ENCODE measurements at places on chromosomes 13 and 19.

DNA sequence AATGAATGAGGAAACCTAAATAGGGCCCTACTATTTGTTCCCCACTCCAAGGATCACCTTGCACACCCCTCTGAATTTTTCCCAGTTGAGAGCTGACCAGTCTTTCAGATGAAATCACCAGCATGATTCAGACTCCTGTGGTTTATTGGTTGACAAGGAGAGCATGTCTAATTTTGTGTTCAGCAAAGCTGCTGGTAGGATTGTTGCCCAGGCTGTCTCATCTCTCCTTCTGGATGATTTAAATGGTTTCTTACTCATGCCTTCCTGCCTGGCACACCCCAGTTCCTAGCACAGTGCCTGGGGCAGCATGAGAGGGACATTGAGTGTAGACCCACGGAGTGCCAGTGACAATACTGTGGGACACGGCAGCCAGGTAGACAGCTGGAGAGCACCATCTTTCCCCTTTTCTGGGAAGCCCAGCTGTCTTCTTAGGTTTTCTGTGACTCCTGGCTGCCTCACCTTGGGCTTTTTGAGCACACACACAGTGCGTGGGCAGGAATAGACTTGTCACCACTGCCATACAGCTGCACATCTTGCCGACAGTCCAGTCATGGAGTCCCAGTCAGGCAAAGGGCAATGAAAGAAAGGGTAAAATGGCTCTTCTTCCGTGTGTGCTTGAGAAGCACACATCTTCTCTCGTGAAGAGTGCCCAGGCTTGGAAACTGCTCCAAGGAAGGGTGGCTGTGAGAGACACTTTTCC is 12.3 kb downstream of the FGF9 start:
- DNase-seq: no peak

- DNase-seq: no peak
Observed at GRCh38 chr13:68588623-68589022, 1358.5 kb upstream of the PCDH9 start.

DNA sequence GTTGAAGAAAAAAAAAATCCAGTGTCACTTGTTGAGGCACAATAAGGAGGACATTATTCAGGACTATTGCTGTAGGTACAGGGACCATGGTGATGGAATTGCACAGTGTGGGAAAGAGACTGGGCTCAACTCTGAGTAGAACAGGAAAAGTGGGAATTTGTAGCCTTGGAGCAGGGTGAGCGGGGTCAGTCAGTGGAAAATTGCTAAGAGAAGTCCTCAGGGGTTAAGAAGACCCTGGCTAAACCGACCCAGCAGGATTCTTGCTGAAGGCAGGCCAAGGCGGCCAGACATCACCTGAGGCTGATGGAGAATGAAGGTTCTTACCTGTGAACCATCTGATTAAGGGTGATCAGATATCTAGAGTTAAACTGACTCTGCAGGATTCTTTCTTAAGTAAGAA is 12.5 kb downstream of the LAIR2 start:
- DNase-seq: no peak

GRCh38 chr13:111938741-111939665 is 127.9 kb upstream of the SOX1 start:
- DNase-seq: no peak

DNA sequence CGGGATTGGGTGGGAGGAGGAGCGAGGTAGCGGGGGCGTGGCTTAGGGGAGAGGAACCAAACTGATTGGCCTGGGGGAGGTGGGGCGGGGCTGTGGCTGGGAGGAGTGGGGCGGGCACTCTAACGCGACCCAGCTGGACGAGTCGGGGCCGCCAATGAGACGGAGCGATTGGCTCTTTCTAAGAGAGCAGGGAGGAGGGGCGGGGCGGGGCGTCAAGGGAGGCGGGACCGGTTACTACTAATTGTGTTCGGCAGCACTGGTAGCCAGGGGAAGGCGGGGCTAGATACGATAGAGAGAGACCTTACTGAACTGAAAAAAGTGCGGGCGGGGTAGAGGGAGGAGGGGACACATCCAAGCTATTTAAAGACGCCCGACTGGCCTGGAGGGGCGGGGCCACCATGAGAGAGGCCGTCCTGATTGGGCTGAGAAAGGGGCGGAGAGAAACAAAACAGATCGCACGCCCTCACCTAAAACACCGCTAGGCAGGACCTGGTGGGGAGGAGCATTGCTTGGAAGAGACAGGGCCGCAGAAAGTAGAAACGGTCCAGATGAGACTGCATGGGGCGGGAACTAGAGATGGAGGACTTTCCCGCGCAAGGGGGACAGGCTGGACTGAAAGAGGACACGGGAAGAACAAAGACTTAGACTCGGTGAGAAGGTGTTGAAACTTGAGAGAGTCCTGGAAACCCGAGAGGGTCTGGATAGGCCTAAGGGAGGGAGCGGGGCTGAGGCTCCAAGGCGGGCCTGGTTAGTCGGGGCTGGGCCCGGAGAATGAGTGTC is at the start of gene KCNC3:
Gene KCNC3, minus strand, starts transcription at position 232 of the 780 bp plus-strand sequence. CDS start 295 bp downstream, outside the sequence.
- DNase-seq: peak; percentile 100

DNA sequence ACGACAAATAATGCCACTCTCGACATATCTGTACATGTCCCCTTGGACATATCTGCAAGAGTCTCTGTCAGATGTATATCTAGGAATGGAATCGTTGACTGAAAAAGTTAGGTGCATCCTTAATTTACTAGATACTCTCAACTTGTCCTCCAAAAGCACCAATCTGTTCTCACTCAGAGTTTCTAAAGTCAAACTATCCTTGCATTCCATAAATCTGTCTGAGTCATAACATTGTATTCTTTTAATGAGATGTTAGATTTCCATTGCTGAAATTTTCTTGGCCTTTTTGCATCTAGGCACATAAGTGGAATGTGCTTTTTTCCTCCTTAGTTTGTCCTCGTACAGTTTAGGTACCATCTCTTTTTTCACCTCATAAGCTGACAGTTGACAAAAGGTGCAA is 139.8 kb downstream of the PTPRS start:
- no peak for DNase-seq

GRCh38 chr13:23561261-23561660 is 9.0 kb upstream of the TNFRSF19 start:
- no peak for DNase-seq

GRCh38 chr13:66425741-66426140 is 804.4 kb downstream of the PCDH9 start:
- no peak for DNase-seq

- peak; percentile 17 for DNase-seq
Observed at GRCh38 chr13:103883698-103884097, 817.5 kb upstream of the SLC10A2 start.

- peak; percentile 11 for DNase-seq
Observed at GRCh38 chr19:48926909-48927308, 6.6 kb upstream of the DHDH start.

DNA sequence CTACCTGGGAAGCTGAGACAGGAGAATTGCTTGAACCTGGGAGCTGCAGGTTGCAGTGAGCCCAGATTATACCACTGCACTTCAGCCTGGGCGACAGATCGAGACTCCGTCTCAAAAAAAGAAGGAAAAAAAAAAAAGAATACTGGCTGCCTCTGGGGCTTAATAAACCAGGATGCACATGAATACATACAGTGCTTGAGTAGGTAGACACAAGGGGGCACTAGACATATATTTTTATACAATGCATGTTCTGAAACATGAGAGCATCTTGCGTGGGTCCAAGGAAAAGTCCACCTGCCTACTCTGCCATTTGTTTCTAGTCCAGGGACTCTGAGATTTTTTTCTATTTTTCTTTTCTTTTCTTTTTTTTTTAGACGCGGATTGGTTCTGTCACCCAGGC is 31.2 kb downstream of the KEAP1 start:
- DNase-seq: no peak

DNA sequence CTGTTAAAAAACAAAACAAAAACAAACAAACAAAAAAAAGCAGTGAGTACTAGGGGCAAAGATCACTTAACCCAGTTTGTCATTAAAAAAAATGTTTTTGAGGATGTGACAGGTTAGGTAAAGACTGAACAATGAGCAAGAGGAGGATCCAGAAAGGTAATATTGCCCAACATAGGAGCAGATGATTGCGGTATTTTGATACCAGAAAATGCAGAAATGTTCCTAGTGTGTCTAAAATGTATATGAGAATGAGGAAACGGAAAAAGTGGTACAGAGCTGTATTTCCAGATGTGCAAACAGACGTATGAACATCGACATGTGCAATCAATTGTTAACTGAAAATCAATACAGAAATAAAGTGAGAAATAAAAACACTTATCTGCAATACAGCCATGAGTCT is 4.9 kb upstream of the LILRA4 start:
- DNase-seq: no peak

DNA sequence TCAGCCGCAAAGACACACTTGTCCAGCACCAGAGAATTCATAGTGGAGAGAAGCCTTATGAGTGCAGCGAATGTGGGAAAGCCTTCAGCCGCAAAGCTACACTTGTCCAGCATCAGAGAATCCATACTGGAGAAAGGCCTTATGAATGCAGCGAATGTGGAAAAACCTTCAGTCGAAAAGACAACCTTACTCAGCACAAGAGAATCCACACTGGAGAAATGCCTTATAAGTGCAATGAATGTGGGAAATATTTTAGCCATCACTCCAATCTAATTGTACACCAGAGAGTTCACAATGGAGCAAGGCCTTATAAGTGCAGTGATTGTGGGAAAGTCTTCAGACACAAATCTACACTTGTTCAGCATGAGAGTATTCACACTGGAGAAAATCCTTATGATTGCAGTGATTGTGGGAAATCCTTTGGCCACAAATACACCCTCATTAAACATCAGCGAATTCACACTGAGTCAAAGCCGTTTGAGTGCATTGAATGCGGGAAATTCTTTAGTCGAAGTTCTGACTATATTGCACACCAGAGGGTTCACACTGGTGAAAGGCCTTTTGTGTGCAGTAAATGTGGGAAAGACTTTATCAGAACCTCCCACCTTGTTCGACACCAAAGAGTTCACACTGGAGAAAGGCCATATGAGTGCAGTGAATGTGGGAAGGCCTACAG is 6.8 kb downstream of the ZNF134 start:
- DNase-seq: no peak

DNA sequence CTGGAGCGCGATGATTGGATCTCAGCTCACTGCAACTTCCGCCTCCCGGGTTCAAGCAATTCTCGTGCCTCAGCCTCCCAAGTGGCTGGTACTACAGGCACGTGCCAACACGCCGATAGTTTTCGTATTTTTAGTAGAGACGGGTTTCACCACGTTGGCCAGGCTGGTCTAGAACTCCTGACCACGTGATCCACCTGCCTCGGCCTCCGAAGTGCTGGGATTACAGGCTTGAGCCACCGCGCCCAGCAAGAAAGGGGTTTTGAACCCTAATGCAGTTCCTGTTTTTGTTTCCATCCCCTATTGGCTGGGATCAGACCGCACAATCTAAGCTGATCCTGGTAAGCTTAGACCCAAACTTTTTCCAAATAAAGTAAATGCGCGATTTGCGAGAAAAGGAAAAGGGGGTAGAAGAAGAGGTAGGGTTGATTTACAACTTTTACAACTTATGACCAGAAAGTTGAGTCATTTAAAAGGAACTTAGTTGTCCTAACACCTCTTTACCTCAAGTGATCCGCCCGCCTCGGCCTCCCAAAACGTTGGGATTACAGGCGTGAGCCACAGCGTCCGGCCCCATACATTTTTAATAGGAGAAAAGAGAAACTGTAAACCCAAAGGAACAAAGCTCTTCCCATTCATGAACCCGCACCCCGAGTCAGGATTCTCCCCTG is 764 bp downstream of the ZNF626 start:
- no peak for DNase-seq

- no peak for DNase-seq
Observed at GRCh38 chr13:73230716-73231115, 171.9 kb downstream of the KLF5 start.

DNA sequence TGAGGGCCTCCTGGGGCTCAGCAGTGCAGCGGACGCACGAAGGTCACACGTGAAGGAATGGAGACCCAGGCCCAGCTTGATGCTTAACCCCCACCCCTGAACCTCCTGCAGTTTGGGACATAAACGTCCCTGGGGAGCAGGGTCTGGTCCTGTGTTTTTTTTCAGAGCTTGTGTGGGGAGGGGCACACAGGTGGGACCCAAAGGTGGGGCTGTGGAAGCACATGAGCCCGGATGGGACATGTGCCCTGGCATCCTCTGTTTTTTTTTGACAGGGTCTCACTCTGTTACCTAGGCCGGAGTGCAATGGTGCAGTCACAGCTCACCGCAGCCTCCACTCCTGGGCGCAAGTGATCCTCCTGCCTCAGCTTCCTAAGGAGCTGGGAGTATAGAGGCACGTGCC is 20.5 kb downstream of the UBXN6 start:
- DNase-seq: no peak

- DNase-seq: peak; percentile 98
Observed at GRCh38 chr19:7920519-7921301, 572 bp downstream of the SNAPC2 start.

GRCh38 chr19:29887442-29887855 is 54.6 kb upstream of the URI1 start:
- DNase-seq: no peak

DNA sequence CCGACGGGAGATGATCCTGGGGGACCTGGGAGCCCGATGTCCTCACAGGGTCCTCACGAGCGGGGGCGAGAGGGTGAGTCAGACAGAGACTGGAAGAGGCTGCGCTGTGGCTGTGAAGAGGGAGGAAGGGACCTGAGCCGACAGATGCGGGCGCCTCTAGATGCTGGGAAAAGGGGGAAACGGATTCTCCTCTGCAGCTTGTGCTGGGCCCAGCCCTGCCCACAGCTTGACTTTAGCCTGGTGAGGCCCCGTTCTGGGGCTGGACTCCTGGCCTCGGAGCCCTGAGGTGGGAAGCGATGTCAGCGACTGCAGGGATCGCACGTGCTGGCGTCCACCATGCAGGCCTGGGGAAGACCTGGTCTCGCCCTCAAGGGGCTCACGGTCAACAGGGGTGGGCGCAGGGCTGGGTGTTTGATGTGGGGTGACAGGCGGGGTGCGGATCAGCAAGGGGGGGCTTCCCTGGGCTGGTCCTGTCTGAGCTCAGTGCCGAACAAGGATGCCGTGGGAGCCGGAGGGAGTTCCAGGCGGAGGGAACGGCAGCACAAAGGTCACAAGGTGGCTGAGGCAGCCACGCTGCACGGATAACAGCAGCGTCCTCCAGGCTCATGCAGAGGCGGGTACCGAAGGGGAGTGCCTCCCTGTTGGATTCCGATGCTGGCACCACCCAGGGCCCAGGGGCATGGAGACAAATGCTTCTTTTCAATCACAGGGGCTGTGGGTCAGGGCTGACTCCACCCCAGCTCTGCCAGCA is 31.8 kb downstream of the PIP5K1C start:
- no peak for DNase-seq

GRCh38 chr19:46015687-46016425 is 7.0 kb downstream of the PGLYRP1 start:
- no peak for DNase-seq

GRCh38 chr19:40104754-40105153 is 14.0 kb upstream of the ZNF780A start:
- DNase-seq: no peak

- no peak for DNase-seq
Observed at GRCh38 chr19:23401086-23401610, 5.9 kb upstream of the ZNF91 start.
